Foreskin fibroblast (primary cell): ENCODE measurements at places on chromosomes 6 and 20.

- DNase-seq, result peak; percentile 78
Observed at GRCh38 chr20:38275815-38276550, 15.4 kb upstream of the KIAA1755 start.

GRCh38 chr20:47111576-47111975, 216.9 kb downstream of the EYA2 start:
- peak; percentile 20 for DNase-seq

DNA sequence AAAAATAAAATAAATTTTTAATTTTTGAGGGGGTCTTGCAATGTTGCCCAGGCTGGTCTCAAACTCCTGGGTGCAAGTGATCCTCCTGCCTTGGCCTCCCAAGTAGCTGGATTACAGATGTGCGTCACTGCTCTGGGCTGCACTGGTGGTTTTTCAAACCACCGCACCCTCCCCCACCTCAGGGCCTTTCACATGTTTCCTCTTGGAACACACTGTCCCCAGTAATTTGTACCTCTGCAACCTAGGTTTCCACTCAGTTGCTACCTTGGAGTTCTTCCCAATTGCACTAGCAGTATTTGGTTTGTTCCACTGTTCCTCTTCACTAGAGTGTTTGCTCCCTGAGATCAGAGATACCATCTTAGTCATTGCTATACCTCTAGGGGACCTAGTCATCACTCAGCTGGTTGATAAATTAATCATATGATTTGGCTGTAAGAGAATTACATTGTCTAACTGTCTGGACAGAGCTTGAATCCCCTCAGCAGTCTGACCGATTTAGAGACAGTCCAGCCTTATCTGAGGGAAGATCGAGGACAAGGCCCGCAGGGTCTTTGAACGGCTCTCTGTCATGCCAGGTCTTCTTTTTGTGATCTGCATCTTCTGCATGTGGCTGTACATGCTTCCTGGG, 32.0 kb downstream of the CEP43 start:
- peak; percentile 24 for DNase-seq

GRCh38 chr6:79584332-79584731, 46.8 kb upstream of the SH3BGRL2 start:
- no peak for DNase-seq

DNA sequence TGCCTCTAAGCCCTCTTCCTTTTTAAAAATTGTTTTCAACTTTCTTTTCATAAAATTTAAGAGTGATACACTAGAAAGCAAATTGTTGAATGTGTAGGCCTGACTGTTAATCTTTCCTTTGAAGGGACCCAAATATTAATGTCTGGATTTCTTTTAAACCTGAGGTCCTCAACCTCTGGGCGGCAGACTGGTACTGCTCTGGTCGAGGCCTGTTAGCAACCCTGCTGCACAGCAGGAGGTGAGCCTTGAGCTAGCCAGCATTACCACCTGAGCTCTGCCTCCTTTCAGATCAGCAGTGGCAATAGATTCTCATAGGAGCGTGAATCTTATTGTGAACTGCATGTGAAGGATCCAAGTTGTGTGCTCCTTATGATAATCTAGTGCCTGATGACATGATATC, 191.2 kb downstream of the MANEA start:
- no peak for DNase-seq

DNA sequence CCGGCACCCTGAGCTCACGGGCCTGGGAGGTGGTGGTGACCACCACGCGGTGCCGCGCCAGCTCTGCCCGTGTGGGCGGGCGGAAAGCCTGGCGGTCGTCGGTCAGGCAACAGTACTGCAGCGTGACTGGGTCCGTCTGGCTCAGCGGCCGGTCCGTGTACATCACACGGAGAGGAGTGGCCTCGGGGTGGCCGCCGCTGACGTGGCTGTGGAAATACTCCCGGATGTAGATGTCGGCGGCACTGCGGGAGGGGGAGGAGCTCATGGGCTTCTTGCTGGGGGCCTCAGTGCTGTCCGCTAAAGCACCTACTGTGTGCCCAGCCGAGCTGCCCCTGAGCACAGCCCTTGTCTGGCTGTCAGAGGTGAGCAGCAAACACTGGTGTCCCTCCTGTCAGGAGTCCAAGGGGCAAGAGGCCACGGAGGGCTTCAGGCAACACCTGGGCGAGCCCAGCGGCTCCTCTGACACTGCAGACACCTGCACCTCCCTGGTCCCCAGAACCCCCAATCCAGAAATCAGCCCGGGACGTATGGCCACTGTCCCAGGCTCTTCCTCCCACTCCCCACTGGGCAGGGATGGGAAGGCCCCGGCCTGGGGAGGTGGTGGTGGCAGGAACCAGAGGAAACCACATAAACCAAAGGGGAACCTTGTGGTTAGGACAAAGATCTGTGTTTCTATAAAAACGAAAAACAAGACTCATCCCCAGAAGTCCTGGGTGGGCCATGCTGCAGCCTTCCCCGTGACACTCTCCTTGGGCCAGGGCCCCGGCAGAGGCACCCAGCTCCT, 6.5 kb downstream of the HELZ2 start:
- no peak for DNase-seq

GRCh38 chr6:137588472-137588871, 94.3 kb upstream of the OLIG3 start:
- DNase-seq, result no peak

- DNase-seq, result no peak
Observed at GRCh38 chr6:170205126-170205525, 85.8 kb downstream of the DLL1 start.

DNA sequence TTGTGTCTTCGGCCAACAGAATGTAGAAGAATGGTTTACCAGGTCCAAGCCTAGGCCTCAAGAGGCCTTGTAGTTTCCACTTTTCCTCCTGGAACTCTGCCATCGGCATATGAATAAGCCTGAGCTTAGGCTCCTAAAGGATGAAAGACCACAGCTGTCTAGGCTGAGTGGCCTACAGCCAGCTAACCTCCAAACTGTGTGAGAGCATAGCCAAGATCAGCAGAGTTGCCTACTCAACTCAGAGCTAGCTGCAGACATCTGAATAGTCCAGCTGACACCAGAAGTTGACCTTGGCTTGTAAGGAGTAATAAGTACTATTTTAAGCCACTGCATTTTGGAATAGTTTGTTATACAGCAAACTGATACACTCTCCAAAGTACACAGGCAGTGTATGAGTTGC, 52.6 kb upstream of the SMIM29 start:
- peak; percentile 74 for DNase-seq

GRCh38 chr6:33057222-33058150, 16.0 kb downstream of the HLA-DPA1 start:
- no peak for DNase-seq
